Stimulated activated CD8-positive, alpha-beta memory T cell treated with anti-CD3 and anti-CD28 coated beads, Interleukin-12 subunit alpha, Interleukin-12 subunit beta, amount 100 ng/mL, for 1 hour (primary cell): ENCODE measurements at places on chromosomes 7 and 10.

DNA sequence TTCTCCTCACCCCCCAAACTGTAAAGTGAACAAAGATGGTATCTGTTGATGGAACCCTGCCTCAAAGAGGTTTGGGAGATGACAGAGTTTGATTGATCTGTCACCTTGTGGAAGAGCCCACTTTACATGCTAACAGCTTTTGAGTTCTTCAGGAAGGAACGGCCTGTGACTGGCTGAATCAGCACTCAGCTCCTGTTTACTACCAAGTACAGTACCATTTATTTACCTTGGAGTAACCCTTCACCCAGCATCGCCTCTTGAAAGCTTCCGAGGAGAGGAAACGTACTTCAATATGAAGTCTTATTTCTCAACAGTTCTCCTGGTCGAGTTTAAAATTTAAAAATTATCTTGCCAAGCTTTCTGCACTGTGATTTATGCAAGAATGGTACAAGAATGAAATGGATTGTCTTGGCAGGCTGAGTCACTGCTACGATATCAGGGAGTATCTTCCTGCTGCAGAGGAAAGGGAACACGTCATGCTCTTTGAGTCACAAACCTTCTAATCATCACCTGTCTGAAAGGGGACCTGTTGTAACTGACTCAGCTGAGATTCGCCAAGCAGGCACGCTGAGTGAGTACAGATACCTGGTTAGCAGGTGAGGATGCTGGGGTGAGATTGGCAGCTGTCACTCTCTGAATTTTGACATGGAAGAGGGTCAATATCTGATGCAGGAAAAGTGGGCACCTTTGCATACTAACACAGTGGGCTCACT is 30.1 kb downstream of the KLF6 start:
- DNase-seq = no peak

GRCh38 chr10:86365346-86366032 is 1.1 kb downstream of the GRID1 start:
- no peak for DNase-seq

GRCh38 chr10:118324140-118324539 is 18.0 kb downstream of the FAM204A start:
- DNase-seq = no peak

- DNase-seq = no peak
Observed at GRCh38 chr10:125158601-125159485, 1.5 kb downstream of the CTBP2 start.

- DNase-seq = no peak
Observed at GRCh38 chr7:29412912-29413311, 150.7 kb upstream of the PRR15 start.

DNA sequence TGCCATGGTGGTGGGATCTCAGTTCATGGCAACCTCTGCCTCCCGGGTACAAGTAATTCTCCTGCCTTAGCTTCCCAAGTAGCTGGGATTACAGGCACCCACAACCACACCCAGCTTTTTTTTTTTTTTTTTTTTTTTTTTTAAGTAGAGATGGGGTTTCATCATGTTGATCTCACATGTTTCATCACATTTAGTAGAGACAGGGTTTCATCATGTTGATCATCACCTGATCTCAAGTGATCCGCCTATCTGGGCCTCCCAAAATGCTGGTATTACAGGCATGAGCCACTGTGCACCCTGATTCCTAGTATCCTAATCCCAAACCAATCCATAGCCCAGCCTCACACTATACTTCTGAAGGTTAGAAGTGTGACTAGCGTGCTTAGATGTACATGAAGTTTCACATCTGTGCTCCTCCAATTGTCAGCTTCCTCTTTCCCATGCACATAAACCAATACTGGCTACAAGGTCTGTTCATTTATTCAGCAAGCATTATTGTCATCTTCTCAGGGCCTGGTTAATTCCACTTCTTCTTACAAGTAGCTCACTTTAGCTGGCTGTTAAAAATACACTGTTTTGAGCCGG is 6.8 kb upstream of the NAT16 start:
- no peak for DNase-seq

- no peak for DNase-seq
Observed at GRCh38 chr7:158820656-158821055, 8.7 kb downstream of the ESYT2 start.

- DNase-seq = no peak
Observed at GRCh38 chr10:90218846-90219245, 517.5 kb downstream of the KIF20B start.

- no peak for DNase-seq
Observed at GRCh38 chr7:128453836-128454804, 1.6 kb upstream of the HILPDA start.

DNA sequence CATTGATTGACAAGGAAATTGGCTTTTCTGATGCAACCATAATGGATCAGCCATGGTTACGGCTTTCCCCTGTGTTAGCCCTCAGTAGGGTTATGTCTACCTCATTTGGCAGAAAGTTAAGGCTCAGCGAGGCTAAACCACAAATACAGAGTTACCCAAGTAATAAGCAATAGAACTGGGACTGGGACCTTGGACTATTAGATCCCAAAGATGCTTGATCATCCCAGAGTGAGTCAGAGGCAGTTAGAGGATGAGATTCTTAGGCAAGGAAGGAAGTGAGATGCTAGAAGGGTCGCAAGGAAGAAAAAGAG is 401.4 kb downstream of the TNS3 start:
- DNase-seq = no peak

DNA sequence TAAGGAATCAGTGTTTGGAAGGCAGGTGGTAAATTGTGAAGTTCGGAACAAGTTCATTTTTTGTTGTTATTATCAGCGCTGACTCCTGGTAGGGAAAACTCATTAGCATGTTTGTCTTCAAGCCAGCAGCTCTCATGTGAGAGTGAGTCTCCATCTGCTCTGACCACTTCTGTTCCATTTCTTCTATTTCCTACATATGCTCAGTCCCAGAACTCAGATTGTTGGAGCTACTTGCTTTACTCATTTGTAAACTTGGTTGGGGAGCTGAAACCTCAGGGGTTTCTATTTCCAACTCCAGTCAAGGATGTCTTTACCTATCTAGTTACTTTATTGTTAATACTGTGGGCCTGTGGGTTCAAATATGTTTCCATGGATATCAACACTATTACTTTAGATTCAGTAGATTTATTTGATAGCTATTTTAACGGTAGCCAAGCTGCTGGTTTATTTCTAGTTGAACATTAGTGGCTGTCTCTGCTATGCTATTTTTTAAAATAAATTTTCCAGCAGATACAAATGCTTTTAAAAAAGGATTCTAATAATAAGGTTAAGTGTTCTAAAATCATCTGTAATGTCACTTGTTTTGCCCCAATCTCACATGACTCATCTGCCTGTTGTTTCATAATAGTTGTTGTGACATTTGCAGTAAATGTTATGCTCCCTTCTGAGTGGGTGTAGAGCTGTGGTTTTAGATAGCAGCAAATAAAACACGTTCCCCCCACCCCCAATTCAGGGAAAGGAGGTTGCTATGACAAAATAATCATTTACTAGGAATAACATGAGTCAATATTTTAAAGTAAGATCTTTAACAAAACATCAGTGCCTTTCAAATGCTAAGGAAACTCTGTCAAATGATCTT is 143.3 kb downstream of the HDAC9 start:
- DNase-seq = no peak

GRCh38 chr7:37435156-37435855 is 13.4 kb downstream of the ELMO1 start:
- no peak for DNase-seq

DNA sequence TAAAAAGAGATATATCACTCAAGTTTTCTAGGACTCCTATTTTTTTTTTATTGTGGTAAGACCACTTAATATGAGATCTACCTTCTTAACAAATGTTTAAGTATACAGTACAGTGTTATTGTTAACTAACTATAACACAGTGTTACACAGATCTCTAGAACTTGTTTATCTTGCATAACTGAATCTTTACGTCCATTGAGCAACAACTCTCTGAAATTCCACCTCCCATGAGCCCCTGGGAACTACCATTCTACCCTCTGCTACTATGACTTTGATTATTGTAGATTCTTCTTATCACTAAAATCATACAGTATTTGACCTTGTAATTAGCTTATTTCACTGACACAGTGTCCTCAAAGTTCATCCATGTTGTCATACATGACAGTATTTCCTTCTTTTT is 22.5 kb upstream of the REEP3 start:
- no peak for DNase-seq

DNA sequence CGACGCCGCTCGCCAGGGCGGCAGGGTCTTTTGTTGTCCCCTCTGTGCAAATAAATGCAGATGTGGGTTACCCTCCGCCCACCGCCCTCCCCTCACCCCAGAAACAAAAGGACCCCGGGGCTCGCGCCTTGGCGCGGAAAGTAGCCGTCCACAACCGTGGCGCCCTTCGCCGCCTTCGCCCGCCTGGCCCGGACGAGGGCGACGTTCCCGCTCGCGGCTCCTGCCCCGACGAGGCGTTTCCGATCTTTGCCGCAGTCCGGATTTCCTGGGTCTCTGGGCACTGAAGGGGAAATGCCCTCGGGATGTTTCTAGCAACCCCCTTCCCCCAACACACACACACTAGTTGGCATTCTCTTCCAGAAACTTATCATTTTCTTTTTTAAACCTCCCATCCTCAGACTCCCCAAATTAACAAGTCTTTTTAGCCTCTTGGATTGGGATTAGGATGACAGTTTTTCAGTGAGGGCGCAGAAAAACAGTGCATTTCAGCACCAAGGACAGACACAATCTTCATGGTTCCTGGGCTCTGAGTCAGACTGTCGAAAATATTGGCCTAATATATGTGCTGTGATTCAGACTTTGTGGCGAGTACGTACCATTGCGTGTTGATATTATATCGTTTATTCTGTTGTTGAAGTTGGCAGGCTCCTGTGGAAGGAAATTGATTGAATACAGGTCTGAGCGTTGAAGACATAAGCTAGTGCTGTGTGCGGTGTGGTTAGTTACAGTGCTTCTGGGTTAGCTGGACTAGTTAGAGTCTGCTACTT is 771 bp downstream of the PHYHIPL start:
- no peak for DNase-seq

DNA sequence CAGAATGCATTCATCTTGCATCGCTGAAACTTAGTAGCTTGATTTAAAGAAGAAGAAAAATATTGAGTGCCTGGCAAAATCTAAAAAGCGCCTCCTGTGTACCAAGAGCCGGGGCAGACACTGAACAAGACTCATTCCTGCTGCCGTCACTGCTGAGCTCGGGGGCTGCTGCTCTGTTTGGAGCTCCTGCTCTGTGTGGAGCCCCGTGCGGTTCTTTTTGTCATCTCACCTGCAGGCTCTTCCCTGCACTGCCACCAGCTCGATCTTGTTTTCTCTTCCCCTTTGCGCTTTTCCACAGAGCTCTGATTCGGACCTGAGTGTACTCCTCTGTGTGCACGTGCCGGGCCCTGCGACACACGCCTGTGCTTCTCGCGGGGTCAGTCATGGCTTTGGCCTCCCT is 462.1 kb upstream of the DPP6 start:
- no peak for DNase-seq

DNA sequence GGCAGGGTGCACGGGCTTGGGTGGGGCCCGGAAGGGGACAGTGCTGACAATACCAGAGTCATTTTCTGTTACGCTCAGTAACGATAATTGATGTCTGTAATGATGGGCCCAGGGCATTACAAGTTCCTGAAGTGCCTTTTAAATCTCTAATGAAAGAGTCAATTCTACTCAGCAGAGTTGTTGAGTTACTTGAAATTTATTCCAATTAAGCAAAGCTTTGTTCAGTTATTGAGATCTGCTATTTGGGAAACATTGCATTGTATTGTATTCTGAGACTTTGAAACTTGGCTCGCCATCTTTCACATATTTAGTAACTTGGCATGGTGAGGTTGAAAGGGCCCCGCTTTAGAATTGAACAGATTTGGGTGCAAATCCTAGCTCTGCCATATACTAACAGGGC is 34.7 kb downstream of the MINDY4 start:
- no peak for DNase-seq

DNA sequence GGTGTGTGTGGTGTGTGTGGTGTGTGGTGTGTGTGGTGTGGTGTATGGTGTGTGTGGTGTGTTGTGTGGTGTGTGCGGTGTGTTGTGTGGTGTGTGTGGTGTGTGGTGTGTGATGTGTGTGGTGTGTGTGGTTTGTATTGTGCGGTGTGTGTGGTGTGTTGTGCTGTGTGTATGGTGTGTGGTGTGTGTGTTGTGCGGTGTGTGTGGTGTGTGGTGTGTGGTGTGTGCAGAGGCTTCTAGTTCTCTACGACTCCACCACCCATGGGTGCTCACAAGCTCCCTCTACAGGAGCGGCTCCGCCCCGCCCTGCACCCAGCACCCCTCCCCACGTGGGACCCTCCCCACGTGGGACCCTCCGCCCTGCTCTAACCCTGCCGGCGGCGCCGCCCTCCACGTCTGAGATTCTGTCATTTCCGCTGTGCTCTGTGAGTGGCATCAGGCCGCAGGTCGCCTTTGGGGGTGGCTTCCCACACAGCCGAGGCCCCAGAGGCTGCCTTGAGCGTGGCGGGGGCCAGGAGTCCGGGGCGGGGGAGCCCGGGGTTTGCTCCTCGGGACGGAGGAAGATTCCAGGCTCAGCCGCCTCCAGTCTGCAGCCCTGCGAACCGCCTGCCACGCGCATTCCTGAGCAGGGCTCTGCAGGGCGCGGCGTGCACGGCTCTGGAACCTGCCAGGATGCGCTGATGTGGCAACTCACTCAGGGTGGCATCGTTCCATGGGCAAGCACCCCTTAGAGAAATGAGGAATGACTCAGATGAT is 37.0 kb upstream of the DNAJB6 start:
- no peak for DNase-seq

DNA sequence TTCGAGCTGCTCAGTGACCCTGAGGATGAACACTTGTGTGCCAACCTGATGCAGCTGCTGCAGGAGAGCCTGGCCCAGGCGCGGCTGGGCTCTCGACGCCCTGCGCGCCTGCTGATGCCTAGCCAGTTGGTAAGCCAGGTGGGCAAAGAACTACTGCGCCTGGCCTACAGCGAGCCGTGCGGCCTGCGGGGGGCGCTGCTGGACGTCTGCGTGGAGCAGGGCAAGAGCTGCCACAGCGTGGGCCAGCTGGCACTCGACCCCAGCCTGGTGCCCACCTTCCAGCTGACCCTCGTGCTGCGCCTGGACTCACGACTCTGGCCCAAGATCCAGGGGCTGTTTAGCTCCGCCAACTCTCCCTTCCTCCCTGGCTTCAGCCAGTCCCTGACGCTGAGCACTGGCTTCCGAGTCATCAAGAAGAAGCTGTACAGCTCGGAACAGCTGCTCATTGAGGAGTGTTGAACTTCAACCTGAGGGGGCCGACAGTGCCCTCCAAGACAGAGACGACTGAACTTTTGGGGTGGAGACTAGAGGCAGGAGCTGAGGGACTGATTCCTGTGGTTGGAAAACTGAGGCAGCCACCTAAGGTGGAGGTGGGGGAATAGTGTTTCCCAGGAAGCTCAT is 1.1 kb downstream of the DDIT4 start:
- DNase-seq = no peak

GRCh38 chr10:9579110-9579705 is 1438.5 kb upstream of the CELF2 start:
- DNase-seq = no peak

DNA sequence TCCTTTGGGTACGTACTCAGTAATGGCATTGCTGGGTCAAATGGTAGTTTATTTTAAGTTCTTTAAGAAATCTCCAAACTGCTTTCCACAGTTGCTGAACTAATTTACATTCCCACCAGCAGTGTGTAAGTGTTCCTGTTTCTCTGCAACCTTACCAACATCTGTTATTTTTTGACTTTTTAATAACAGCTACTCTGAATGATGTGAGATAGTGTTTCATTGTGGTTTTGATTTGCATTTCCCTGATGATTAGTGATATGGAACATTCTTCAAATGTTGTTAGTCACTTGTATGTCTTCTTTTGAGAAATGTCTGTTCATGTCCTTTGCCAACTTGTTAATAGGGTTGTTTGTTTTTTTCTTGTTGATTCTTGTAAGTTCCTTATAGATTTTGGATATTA is 558.9 kb downstream of the SH2D4B start:
- no peak for DNase-seq
